T-helper 1 cell (primary cell): ENCODE measurements at places on chromosomes 11 and 22.

GRCh38 chr22:50612528-50613221, 12.1 kb downstream of the MAPK8IP2 start:
- DNase-seq: no peak

DNA sequence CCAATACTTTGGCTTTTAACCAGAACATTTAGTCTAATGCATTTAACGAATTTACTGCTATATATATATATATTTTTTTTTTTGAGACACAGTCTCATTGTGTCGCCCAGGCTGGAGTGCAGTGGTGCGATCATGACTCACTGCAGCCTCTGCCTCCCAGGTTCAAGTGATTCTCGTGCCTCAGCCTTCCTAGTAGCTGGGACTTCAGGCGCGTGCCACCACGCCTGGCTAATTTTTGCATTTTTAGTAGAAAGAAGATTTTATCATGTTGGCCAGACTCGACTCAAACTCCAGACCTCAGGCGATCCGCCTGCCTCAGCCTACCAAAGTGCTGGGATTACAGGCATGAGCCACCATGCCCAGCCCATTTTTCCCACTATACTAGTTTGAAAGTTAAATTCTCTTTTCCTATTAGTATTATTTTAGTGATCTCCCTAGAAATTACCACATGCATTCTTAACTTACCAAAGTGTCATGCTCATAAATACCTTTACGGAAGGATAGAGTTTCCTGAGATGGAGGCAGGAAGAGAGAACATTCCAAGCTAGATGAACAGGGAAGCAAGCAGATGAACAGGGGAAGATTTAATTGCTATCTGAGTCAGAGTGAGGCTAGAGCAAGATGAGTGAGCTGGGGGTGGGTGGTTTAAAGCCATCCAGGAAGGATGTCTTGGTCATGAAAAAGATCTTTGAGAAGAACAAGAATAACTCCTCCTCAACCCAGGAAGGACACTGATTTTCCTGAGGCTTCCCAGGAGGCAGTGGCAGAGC, 4.4 kb upstream of the PGAP2 start:
- no peak for DNase-seq

- DNase-seq: no peak
Observed at GRCh38 chr22:26555478-26555877, 34.5 kb downstream of the TPST2 start.

DNA sequence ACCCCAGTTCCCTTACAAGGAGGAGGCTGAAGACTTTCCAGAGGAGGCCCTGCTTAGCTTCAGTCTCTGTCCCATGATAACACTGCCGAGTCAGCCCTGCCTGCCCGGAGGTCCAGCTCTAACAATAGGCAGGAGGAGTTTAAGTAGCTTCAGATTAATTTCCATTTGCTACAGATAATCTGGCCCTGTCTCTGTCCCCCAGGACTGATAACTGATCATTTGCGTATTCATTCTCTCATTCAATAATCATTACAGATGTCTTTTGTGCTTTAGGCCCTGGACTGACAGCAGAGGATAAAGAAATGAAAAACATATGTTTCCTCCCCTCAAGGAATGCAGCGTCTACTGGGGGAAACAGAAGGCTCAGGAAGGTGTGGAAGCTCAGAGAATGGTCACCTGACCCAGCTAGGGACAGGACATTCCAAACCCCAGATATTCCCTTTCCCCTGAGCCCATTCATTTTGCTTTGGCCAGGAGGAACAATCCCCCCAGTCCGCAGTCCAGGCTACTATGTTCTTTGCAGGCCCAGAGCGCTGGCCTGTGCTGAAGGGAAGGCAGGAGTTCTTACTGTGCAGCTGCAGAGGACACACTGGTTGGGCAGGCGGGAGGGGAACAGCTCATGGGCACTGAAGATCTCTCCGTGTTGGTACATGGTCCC, 20.8 kb downstream of the CHRDL2 start:
- DNase-seq: no peak

DNA sequence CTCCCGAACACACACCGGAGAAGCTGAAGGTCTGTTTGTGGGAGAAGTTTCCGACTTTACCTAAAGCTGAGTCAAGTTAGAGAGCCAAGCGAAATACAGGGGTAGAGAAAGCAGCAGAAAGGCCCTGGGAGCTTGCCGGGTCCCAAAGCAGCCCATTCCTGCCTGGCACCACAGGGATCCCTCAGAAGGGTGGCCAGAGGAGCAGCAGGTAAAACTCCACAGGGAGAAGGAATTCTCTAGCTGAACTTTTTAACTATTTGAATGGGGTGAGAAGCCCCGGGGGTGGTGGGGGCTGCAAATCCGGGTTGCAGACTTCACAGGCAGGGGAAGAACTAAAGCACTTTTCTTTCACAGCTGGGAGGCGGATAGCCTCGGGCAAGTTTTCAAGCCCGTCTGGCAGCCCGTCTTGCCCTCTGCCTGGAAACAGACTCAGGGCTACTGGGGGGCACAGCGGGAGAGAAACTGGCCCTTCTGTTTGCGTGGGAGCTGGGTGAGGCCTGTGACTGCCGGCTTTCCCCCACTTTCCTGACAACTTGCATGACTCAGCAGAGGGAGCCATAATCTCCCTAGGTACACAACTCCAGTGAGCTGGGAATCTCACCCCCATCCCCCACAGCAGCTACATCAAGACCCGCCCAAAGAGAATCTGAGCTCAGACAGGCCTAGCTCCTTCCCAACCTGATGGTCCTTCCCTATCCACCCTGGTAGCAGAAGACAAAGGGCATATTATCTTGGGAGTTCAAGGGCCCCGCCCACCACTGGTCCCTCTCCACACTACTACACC, 311.0 kb downstream of the SBF2 start:
- DNase-seq: no peak

- DNase-seq: peak; percentile 43
Observed at GRCh38 chr11:68038718-68039525, at the start of gene TCIRG1. TSS of gene TCIRG1 (plus strand) at chr11:68039025. CDS start at chr11:68041272, 2,247 bp downstream.

GRCh38 chr11:42003801-42004200, 544.3 kb upstream of the LRRC4C start:
- no peak for DNase-seq

- no peak for DNase-seq
Observed at GRCh38 chr11:61764606-61765260, 12.3 kb downstream of the MYRF start.

- no peak for DNase-seq
Observed at GRCh38 chr11:115745066-115745465, 240.9 kb upstream of the CADM1 start.

GRCh38 chr22:28027453-28028448, 108.7 kb upstream of the PITPNB start:
- DNase-seq: no peak

GRCh38 chr11:111833524-111833923, 37.9 kb downstream of the ALG9 start:
- DNase-seq: no peak

- no peak for DNase-seq
Observed at GRCh38 chr11:76763573-76764346, 19.4 kb upstream of the TSKU start.
